ENCODE measurements at places on chromosomes 5 and 9.

GRCh38 chr9:25935188-25935587 is 256.9 kb upstream of the TUSC1 start:
- DNase-seq = no peak

- DNase-seq = no peak
Observed at GRCh38 chr9:80649001-80649420, 1040.3 kb downstream of the TLE1 start.

- DNase-seq = no peak
Observed at GRCh38 chr9:22079873-22080341, 70.8 kb upstream of the CDKN2B start.

DNA sequence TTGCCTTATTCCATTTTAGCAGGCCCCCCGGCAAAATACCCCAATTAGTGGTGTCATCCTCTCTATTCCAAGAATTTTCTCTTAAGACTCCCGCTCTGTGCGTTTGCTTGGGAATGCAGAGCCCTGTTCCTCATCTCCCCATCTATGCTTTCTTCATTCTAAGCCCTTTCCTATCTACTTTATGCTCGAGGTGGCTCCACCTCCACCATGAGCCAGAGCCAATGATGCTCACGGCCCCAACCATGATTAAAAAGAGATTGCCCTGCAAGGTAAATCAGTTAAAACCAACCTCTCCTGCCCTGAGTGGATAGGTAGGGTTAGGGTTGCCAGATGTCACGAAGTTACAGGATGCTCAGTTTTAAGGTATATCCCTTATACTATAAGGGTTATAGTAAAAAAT is 677 bp upstream of the TXNDC15 start:
- DNase-seq = no peak

- no peak for DNase-seq
Observed at GRCh38 chr5:102241809-102242421, 54.2 kb downstream of the SLCO4C1 start.

DNA sequence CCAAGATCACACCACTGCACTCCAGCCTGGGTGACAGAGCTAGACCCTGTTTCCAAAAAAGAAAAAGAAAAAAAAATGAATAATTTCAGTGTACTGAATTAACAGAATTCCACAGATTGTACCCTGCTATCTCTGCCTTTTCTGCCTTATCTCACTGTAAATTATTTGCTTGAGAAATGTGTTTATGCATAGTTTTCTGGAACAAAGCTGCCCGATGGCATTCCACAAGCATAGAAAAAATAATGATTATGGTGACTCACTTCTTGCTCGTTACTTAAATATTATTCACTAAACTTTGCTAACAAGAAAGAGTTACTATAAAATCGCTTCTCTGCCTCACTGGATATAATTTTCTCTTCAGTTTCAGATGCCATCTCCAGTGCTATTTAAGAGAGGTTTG is 88.7 kb upstream of the FAM169A start:
- DNase-seq = no peak

- DNase-seq = no peak
Observed at GRCh38 chr9:36161187-36161586, 8.0 kb upstream of the CCIN start.

DNA sequence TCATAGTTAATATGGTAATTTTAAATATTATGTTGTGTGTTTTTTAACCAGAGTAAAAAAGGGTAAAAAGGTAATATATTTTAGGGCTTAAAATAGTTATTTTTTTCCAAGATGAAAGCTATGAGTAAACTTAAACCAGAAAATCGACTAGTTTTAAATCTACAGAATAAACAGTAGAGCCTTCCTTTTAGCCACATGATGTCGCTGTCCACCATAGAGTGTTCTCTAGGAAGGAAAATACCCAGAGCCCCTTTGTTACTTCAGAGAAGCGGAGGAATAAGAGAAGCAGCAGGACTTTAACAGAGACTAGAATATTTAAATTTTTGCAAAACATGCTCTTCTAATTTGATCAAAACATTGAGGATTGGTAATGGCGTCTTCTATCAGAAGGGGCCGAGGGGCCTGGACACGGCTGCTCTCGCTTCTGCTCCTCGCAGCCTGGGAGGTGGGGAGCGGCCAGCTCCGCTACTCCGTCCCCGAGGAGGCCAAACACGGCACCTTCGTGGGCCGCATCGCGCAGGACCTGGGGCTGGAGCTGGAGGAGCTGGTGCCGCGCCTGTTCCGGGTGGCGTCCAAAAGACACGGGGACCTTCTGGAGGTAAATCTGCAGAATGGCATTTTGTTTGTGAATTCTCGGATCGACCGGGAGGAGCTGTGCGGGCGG is at the start of gene PCDHA2:
Gene PCDHA2 (plus strand): TSS at position 258 of the 664 bp plus-strand sequence.
- DNase-seq = no peak

DNA sequence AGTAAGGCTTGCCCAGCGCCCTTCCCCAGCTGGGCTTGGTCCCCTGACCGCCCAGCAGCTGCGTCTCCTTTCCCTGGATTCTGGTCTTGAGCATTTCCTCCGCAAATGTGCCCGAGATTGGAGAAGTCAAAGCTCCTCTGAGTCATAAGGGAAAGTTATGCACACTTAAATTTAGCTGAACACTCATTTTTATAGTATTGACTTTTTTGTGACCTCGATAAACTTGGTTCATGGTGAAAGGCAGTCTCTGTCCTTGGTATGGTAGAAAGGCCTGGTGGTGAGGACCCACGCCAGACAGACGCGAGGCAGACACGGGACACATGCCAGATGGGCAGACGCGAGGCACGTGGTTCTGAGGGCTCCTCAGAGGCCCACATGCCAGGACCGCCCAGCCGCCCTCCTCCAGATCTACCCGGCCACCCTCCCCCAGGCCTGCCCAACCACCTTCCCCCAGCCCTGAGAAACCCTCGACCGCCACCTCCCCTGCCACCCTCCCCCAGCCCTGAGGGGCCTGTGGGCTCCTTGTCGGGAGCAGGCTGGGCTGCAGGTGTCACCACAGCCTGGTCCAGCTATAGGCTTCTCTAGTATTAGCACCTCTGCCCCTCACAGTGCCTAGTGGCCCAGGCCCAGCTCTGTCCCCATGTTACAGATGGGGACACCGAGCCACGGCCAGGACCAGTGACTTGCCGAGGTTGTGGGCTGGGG is 60.9 kb upstream of the CACNA1B start:
- no peak for DNase-seq

- no peak for DNase-seq
Observed at GRCh38 chr9:126183266-126183665, 143.4 kb upstream of the MVB12B start.

DNA sequence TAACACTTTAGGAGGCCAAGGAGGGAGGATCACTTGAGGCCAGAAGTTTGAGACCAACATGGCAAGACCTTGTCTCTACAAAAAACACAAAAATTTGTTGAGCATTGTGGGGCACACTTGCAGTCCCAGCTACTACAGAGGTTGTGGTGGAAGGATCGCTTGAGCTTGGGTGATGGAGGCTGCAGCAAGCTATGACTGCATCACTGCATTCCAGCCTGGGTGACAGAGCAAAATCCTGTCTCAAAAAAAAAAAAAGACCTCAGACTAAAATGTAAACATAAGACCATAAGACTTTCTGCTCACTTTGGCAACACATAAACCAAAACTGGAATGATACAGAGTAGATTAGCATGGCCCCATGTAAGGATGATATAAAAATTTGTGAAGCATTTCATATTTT is 24.6 kb upstream of the NANS start:
- DNase-seq = no peak

DNA sequence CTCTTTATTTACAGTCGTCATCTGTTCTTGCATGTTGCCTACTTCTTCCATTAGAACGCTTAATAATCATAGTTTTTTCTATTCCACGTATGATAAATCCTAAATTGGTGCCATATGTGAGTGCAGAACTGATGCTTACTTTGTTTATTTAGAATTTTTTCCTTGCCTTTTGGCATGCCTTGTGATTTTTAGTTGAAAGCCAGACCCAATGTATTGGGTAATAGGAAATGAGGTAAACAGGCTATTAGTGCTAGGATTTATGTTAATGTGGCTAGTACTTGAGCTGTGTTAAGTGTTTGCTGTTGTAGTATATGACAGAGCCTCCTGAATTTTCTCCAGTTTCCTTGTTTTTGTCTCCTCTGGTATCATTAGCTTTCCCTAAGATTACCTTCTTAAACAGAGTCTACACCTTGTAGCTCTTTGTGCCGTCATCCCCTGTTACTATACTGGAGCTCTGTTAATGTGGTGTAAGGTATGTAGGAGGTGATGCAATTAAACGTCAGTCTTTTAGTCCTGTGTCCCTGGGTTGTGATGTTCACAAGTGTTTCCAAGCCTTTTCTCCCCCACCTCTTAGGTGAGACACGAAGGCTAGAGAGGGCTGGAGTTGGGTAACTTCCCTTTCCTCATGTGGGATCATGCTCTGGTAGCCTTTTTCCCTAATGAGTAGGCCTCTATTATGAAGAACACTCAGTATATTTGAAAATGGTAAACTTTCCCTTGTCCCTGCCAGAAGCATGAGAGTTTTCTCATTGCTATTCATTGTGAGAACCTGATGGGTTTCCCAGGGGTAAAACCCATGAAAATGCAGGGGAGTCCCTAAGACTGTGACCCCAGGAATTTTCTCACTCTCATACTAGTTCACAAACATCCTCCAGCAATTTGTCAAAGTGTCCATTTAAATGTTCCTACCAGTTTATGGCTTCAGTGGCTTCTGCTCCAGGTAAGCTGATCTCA is 21.2 kb downstream of the SPATA31D3 start:
- no peak for DNase-seq

DNA sequence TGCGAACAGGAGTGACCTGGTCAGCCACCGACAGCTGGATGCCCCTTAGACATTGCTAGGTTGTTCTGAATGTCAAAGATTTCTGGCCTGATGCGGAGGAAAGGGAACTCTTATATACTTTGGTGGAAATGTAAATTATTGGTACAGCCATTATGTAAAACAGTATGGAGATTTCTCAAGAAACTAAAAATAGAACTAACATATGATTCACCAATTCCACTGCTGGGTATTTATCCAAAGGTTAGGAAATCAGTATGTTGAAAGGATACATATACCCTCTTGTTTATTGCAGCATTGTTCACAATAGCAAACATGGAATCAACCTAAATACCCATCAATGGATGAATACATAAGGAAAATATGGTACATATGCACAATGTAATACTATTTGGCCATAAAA is 31.8 kb downstream of the DMRT3 start:
- no peak for DNase-seq

DNA sequence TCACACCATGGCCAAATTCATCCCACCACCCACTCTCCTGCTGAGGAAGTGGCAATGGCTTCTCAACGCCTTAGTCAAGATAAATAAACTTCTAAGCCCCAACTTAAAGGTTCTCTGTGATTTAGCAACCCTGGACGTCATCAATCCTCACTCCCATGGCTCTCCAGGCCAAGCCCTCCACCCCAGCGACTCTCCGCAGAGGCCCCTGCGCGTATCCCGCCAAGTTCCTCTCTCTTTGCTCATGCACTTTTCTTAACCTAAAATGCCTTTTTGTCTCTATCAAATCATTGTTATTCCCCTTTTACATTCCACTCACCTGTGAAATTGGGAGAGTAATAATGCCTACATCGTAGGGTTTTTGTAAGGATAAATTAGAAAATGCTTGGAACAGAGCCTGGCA is 88.6 kb downstream of the NRG2 start:
- DNase-seq = no peak

GRCh38 chr5:91315701-91316100 is 67.4 kb downstream of the ARRDC3 start:
- DNase-seq = no peak

DNA sequence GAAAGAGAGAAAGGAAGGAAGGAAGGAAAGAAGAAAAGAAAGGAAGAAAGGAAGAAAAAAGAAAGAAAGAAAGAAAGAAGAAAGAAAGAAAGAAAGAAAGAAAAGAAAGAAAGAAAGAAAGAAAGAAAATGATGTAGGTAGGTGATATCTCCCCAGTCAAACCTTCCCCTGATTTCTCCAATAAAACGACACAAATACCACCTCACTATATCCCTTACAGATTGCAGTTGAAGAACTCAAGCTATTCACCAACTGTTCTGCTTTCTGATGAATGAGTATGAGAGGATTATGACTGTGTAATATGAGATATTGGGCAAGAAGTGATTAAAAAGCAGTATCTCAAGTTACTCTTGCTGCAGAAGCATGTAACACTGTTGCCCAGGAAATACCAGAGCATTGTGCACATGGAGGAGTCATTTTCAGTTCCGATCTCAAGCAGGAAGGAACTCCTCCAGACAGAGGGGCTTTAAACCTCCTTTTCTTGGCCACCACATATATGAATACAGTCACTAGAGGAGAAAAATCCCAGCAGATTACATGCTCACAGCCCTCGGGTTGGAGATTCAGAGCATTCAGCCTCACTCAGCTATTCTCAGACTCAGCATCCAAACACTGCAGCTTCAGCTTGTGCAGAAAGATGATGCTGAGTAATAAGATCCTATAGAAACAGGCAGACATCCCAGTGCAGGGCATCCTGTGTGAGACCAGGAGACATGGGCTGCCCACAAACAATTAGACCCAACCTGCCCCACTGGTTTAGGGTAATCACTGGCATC is 61.4 kb downstream of the UGCG start:
- DNase-seq = no peak

DNA sequence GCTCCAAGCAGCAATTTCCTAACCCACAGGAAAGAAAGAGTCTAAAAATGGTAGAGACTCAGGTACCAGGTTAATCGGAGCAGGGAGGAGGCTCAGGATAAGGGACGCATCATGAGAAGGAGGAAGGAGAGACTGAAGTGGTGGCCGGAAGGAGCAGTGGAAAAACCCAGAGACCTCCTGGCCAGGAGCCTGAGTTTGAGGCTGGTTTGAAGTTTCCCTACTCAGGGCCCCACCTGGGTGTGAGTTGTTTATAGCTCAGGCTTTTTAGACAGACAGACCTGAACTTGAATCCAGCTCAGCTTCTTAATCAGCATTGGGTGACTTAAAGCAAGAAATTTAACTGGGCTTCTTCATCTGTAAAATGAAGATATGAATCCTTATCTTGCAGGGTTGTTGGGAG is 11.9 kb upstream of the AQP7 start:
- DNase-seq = no peak

DNA sequence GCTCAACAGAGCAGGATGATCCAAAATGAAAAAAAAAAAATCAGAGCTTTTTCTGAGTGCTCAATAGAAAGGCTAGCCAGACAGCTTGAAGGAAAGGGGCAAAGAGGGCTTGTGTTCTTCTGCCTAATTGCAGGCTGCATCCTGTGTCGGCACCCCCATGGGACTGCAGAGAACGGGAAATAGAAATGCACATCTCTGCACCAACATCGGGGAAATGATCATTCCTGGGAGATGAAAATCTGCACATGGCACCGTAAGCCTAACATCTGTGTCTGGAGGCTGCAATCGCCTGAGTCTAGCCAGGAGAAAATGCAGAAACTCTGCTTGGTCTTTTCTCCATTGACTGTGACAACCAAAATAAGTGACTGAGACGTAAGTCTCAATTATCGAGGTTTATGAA is 243.9 kb downstream of the ICE1 start:
- DNase-seq = no peak

DNA sequence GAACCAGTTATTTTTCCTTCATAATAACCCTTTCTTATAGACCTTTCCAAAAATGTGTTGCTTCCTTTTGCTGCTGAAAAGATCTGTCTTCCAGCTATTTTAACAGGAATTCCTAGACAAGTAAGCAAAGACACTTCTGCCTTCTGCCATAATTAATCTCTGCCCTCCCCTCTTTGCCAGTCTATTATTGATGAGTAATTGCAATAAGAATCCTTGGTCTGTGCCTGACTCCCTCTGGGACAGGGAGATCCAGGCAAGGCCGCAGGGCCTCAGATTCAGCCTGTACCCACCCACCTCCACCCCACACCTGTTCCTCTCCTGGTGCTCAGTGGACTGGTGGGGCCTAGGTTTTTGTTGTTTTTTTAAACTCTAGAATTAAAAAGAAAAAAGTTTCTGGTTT is 8.3 kb downstream of the FOXD1 start:
- no peak for DNase-seq
